ENCODE measurements at places on chromosomes 11 and 22.

DNA sequence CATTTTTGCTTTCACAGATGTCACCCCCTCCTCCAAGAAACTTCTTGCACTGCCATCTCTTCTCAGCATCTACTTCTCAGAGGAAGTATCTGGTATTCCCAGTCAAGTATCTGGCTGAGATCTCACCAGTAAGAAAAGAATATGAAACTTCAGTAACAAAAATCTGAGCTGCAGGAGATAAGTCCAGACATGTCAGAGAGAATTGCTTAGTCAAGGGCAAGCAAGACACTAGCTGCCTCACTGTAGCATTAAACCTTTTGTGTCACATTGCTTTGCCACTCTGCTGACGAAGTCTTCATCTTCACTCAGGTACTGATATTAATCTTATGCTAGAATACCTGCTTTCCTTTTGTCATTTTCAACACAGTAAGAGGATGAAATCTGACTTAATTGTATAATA lies 70.6 kb upstream of the ZC3H12C start:
- DNase-seq = no peak

GRCh38 chr11:44576656-44577055 lies 11.2 kb downstream of the CD82 start:
- no peak for DNase-seq

DNA sequence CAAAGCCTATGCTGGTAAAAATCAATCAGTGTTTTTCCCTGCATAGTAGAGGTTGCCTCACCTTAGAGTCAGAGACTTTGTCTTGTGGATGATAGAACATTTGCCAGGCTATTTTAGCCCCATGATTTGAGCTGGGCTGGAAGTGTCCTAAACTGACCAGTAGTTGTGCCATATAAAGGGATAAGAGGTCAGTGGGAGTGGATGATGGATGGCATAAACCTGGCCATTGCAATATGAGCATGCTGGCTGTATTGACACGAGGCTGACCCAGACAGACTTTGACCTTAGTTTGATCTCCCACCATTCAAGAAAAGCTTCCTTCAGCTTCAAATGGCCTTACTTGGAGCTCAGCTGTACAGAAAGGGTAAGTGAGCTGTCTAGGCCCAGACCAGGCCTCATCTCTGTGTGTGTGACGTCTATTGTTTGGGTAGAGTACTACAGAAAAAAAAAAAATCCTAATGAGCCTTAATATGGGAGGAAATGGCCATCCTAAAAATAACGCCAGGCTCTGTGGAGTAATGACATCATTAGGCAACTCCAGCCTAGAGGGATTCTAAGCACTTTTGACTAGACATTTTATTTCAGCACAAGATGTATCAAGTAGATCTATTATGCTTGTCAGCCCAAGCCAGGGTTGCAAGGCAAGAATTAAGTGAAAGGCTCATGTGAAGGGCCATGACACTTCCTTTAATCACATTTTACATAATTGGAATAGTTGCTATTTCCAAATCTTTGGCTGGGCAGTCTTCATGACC lies 51.3 kb upstream of the CADM1 start:
- DNase-seq = no peak

- DNase-seq = no peak
Measured at GRCh38 chr11:128262463-128263345, 324.7 kb downstream of the ETS1 start.

GRCh38 chr11:103673773-103674172 lies 362.7 kb upstream of the DDI1 start:
- no peak for DNase-seq

DNA sequence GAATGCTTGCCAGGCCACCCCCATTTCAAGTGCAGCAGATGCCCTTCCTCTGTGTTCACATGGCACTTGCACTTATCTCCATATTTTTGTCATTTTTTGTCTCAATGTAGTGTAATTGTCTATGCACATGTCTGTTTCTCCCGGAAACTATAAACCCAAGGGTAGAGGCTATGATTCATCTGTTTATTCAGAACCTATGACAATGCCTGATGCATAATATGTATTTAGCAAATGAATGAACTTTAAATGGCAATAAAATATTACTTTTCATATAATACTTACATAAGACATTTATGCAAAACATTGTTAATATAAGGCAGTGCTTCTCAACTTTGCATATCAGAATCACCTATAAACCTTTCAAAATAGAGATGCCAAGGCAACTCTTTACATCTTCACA lies 6.7 kb downstream of the PAK1 start:
- no peak for DNase-seq

DNA sequence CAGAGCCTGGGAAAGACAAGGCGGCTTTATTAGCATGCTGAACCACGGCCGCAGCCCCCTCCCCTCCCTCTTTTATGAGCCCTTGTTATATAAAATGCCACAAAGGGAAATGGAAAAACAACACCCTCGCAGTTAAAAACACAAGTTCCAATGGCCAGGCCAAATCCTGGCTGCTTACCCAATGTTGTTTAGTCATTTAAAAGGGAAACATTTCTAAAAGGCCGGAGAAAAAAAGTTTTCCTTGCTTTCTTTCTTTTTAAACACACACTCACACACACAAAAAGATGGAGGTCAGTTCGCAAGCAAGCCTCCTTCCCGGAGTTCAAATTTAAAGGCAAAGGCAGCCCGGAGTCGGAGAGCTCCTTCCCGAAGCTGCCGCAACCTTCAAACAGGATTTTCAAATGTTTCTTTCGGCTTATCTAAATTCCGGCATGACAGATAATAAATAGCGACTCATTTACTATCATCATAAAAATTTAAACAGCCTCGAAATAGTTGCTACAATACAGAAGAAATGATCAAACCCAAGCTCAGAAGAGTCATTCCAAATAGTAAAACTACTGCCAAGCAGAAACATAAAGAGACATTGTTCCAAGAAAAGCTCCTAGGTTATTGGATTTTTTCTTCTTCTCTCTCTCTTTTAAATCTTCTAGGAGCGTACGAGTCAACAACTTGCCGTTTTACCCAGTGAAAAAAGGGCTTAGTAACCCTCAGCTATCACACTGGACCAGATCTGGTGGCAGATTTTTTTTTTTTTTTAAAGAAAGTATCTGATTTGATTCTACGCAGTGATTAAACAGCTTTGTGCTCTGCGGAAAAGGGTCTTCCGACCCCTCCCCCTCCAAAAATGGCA lies 3.5 kb downstream of the PHF21B start:
- DNase-seq = no peak
